ENCODE measurements at places on chromosomes 7 and 10. TPM values are rescaled to one million over a fixed set of nuclear protein-coding genes. Genes with fewer than 3 reads are reported as not detected.

DNA sequence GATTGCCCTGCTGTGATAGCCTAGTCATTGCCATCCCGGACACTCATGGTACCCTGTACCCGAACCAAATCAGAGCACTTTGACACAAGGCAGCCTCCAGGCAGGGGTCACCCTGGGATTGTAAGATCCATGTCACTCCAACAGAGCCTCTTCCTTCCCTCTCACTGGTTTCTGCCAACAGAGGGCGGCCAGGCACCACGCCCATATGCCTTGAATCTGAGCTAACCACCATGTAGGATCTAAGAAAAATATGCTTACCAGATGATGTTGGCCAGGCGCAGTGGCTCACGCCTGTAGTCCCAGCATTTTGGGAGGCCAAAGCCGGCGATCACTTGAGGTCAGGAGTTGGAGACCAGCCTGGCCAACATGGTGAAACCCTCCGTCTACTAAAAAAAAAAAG lies 389.2 kb upstream of the KLF6 start:
- no peaks in the 10 kb centered on the region for H3K27me3 ChIP-seq
- no peaks in the 10 kb centered on the region for H3K4me1 ChIP-seq
- H3K36me3 ChIP-seq = no peaks in the 10 kb centered on the region
- no peak overlapping the region for H3K4me3 ChIP-seq
- no peak overlapping the region for H3K27ac ChIP-seq
- peak; percentile 42 for DNase-seq

Gene NXPH1
- total RNA-seq = 3.1 TPM

GRCh38 chr10:114313139-114313538 lies 74.1 kb downstream of the VWA2 start:
- no peaks in the 10 kb centered on the region for H3K4me1 ChIP-seq
- no peaks in the 10 kb centered on the region for H3K36me3 ChIP-seq
- no peak for DNase-seq
- H3K27ac ChIP-seq = no peak overlapping the region

- no peak overlapping the region for H3K27ac ChIP-seq
- H3K27me3 ChIP-seq = no peaks in the 10 kb centered on the region
- no peaks in the 10 kb centered on the region for H3K4me1 ChIP-seq
- H3K4me3 ChIP-seq = no peak overlapping the region
- no peaks in the 10 kb centered on the region for H3K36me3 ChIP-seq
- DNase-seq = no peak
These were observed 38.7 kb upstream of the NRBF2 start for GRCh38 chr10:63094405-63094804.

DNA sequence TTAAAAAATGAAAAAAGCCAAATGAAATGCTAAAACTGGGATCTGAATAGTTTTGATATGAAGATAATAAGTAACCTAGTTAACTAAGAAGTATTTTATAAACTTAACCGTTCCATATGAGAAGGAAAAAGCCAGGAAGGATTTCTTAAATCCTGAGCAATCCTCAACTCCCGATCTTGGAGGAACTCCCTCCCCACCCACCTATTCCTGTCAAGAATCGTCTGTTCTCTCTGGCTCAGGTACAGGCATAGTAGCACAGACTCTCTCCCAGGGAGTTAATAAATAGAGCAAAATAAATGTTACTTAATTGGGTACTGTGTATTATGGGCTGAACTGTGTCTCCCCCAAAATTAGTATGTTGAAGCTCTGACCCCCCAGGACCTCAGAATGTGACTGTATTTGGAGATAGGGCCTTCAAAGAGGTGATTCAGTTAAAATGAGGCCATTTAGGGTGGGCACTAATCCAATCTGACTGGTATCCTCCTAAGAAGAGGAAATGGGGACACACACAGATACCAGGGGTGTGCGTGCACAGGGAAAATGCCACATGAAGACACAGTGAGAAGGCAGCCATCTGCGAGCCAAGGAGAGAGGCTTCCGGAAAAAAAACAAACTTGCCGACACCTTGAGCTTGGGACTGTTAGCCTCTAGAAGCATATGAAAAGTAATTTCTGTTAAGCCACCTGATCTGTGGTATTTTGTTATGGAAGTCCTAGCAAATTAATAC lies 28.7 kb downstream of the PUS7 start:
- DNase-seq = no peak
- H3K36me3 ChIP-seq = no peaks in the 10 kb centered on the region
- H3K27me3 ChIP-seq = no peaks in the 10 kb centered on the region
- peaks cover 25% of the 10 kb centered on the region for H3K4me1 ChIP-seq
- H3K27ac ChIP-seq = no peak overlapping the region

All from Caco-2 (cell line).